Left lung (tissue), 14 donors: ENCODE measurements at places on chromosomes 2 and 18. TPM values are rescaled to one million over a fixed set of nuclear protein-coding genes. Genes with fewer than 3 reads are reported as not detected.

GRCh38 chr2:152054593-152054992 lies 44.3 kb downstream of the CACNB4 start:
- no peak for DNase-seq

DNA sequence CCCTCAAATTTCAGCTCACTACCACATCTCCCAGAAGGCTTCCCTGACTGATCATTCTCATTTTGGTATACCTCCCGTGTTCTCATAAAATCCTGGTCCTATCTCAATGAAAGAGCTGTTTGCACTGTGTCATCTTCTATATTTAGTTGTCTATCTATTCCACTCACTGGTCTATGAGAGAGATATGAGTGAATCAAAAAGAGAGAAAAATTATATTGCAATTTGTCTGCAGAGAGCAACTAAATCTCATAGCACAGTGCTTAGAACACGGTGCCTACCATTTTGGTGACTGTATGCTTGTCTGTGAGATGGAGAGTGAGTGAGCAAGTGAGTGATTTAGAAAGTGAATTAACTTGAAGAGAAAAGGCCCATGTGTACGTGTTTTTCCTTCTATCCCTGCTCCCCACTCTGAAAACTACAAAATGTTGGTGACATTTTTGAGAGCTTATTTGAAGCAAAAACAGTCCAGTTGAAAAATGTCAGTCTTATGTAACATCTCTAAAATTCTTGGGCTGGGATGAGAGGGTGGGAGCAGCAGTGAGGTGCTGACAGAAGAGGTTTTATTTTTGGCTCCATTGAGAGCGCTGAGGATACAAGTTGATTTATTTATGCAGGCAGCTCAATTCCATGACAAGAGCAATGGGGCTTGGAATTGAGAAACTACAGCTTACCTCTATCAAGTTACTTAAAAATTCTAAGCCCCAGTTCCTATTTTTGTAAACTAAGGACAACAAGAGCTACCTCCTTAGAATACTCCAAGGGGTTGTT lies 373.5 kb upstream of the CHST9 start:
- no peak for DNase-seq

- no peak for DNase-seq
Measured at GRCh38 chr2:510839-511238, 166.4 kb downstream of the TMEM18 start.

Gene UGT1A4
- polyA plus RNA-seq = not detected

DNA sequence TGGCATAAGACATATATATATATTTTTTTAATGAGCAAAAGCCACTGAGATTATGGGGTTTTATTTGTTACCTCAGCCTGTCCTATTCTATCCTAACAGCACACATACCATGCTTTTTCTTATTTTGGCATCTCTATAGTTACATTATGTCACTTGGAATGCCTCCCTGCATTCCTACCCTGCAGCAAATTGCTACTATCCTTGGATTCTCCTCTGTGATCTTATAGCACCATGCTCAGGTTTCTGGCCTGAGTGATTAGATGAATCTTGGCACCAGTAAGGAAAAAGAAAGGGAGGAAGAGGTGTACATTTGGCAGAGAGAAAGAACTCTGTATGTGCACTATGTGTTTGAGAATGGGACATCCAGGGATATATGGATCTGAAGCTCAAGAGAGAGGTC lies 86.3 kb upstream of the PELI1 start:
- DNase-seq = no peak

DNA sequence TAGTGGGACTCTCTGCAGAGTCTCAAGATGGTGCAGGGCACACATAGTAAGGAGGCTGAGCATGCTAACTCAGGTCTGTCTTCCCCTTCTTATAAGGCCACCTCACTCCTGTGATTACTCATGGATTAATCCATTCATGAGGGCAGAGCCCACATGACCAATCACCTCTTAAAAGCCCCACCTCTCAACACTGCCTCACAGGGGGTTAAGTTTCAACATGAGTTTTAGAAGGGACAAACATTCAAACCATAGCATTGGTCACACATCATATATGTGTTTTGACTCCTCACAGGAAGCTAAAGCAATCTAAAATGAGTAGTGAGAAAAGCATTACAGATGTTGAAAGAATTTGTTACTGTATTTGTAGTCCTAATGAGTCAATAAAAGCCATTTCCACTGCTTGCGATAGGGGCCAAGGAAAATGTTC lies 57.5 kb downstream of the DTNA start:
- no peak for DNase-seq

Gene APOB
- 0.01 TPM for polyA plus RNA-seq

- no peak for DNase-seq
Measured at GRCh38 chr18:23609390-23610023, 23.2 kb upstream of the NPC1 start.

DNA sequence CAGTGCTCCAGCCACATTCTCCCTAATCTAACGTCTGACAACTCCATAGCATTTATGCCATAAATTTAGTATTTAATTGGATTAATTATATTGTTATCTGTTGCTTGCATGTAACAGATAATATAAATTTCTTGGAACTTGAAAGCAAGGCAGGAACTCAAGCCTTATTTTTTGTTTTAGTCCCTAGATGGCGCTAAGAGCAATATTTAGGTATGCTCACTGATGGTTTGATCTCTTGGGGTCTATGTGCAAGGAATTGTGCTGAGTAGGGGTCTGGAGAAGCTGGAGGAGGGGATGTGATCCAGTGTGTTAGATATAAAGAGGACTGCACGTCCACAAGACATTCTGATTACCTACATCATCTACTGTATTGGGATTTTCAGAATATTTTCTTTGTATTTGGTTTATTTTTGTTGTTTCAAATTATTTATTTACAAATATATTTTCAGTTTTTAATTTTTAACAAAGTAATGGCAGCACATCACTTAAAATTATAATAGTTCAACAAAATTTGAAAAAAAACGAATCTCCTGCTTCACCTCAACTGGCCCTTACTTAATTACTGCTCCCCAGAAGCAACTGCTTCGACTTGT lies 32.8 kb downstream of the KATNAL2 start:
- no peak for DNase-seq

GRCh38 chr18:65608471-65608870 lies 142.3 kb upstream of the CDH7 start:
- no peak for DNase-seq

DNA sequence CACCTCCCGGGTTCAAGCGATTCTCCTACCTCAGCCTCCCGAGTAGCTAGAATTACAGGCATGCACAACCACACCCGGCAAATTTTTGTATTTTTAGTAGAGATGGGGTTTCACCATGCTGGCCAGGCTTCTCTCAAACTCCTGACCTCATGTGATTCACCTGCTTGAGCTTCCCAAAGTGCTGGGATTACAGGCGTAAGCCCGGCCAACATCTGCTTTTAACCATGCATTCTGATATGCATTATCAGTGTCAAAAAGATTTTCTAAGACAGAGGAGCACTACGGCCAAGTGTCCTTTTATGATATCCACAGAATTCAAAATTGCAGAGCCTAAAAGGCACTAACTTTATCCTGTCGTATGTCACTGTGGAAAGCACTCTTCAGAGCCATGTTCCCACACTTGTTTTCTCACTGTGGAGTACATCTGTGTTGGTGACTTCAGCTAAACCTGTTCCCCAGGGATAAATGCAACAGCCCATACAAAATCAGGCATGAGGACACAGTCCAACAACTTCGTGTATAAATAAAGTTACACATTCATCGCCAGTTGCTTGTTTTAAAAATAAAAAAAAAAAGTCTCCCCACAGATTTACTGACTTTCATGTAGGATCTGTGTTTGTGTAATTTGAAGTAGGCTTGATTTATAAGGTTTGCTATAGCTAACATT lies 56.4 kb downstream of the STK25 start:
- no peak for DNase-seq

Gene DSC2
- 14.0 TPM for polyA plus RNA-seq

DNA sequence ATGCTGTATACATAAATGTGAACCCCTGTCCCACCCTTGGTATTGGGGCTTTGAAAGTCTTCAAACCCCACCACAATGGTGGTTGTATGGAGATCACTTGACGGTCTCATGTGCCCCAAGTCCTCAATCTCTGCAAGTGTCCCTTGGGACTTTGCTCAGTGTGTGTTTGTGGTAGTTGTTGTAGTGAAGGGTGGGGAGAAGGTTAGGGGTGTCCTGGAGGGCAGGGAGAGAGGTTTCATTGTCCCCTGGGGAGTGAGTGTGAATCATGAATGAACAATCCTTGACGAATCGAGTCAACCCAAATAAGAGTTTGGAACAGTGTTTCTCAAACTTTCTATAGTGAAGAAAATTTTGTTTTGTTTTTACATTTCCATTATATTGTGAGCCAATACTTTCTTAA lies 28.1 kb downstream of the COL4A3 start:
- DNase-seq = no peak

DNA sequence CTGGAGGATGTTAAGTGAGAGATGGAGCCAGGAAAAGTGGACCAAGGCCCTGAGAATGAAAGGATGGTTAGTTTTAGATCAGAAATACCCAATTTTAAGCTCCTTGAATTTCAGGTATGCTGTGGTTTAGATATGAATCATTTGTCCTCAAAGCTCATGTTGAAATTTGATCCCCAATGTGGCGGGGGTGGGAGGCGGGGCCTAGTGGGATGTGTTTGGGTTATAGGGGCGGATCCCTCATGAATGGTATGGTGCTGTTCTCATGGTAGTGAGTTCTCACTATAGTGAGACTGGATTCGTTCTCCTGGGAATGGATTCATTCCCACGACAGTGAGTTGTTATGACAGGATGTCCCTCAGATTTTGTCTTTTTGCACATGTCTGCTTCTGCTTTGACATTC lies 11.4 kb downstream of the MYO5B start:
- DNase-seq = no peak

- no peak for DNase-seq
Measured at GRCh38 chr18:63240531-63241316, 78.8 kb downstream of the BCL2 start.

DNA sequence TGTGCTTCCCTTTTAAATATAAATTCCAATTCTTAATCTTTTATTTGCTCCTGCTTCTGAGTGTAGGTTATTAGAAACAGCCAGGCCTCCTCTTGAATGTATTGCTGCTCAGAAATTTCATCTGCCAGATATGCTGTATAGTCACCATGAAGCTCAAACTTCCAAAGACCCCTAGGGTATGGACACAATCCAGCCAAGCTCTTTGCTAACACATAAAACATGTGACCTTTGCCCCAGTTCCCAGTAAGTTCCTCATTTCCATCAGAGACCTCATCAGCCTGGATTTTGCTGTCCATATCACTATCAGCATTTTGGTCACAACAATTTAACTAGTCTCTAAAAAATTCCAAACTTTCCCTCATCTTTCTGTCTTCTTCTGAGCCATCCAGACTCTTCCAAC lies 75.2 kb downstream of the MAP2 start:
- no peak for DNase-seq

Gene REEP1
- polyA plus RNA-seq = 19.9 TPM

DNA sequence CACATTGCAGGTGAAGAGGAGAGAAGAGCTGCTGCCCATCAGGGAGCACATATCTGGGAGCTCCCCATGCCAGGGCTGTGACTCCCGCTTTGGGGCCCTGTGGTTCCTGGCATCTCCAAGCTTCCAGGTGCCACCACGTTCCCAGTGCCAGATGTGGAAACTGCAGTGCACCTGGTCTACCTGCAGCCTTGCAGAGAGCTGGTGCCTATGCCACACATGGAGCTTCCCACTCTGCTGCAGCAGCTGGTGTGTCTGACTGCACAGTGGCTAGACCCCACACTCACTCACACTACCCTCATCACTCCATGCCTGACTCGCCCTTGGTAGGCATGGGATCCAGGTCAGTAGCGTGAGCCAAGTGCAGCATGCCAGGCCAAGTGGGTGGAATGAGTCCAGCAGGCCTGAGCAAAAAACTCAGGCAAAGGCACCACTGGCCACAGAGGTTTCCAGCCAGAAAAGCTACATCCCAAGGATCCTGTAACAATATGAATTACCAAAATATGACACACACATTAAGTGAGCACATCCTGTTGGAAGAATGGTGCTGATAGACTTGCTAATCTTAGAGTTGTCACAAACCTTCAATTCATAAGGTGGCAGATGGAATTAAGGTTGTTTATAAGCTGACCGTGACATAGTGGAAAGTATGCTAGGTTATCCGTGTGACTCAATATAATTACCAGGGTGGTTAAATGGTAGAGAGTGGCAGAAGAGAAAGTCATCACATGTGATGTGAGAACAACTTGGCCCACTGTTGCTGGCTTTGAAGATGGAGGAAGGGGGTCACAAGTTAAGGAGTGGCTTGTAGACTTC lies 150.9 kb downstream of the EHBP1 start:
- no peak for DNase-seq

DNA sequence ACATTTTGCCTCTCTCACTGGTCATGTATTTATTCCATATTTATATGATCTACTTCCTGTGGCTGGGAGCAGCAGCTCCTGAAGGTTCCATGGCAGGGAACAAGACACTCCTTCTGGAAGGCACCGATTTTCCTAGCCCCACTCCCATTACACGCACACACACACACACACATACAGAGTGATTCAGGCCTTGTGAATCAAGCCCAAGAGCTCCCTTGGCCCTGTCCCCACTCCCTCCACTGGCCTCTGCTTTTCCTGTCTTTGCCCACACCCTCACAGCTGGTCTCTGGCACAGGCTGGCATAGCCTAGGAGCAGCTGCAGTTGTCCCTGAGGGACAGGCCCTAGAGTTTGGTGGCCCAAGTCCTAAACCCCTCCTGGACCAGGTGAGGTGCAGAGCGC lies 201.7 kb downstream of the NAPG start:
- no peak for DNase-seq

DNA sequence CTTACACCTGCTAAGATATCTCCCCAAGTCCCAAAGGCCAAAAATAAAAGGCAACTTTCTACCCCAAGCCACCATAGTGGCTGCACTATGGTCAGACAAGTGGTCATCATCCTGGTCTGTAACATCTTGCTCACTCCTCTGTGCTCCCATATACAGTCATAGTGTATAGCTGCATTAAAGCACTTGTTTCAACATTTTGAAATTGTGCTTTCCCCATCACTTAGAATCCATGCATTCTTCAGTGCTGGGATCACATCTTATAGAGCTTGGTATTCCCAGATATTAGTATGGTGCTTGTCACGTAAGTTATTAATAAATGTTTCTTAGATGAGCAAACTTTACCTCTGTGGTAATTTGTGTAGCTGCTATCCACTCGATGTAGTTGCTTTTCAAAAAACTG lies 40.4 kb upstream of the CDC42EP3 start:
- DNase-seq = no peak

- DNase-seq = no peak
Measured at GRCh38 chr2:97950329-97951154, 45.2 kb downstream of the TMEM131 start.

Gene SS18
- 88.5 TPM for polyA plus RNA-seq

DNA sequence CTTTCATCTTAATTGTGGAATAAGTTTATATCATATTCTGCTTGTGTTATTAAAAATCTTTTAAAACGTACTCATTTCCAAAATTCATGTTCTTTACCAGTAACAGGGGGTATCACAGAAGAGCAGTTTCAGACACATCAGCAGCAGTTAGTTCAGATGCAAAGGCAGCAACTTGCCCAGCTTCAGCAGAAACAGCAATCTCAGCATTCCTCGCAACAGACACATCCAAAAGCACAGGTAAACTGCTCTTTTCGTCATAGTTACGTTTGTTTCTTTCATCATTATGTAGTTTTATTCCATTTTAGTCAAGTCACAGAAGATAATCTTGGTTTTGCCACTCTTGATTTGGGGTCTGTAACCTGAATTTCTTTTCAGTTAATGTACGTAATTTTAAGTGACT lies 93.5 kb upstream of the KIF5C start:
- no peak for DNase-seq

- DNase-seq = no peak
Measured at GRCh38 chr2:177252808-177253531, 11.6 kb downstream of the NFE2L2 start.

- DNase-seq = no peak
Measured at GRCh38 chr2:73109431-73110167, 3.1 kb downstream of the RAB11FIP5 start.

Gene KCNG3
- 0.13 TPM for polyA plus RNA-seq

Gene KCNJ3
- 0.48 TPM for polyA plus RNA-seq

GRCh38 chr18:77750006-77750405 lies 500.4 kb downstream of the GALR1 start:
- DNase-seq = no peak
